Skeletal muscle tissue (tissue), 5 donors: ENCODE measurements at places on chromosomes 12 and 14. TPM values are rescaled to one million over a fixed set of nuclear protein-coding genes. Genes with fewer than 3 reads are reported as not detected.

The RERGL gene
- total RNA-seq = 1.0 TPM

The CCDC60 gene
- total RNA-seq = not detected

The TAS2R31 gene
- total RNA-seq = 8.9 TPM

The DAO gene
- total RNA-seq = not detected

The KLHDC2 gene
- 123 TPM for total RNA-seq

The OAS3 gene
- total RNA-seq = 6.3 TPM

The ERH gene
- total RNA-seq = 75.7 TPM

The SLC25A29 gene
- total RNA-seq = 30.8 TPM

The BDKRB1 gene
- total RNA-seq = not detected

The LRFN5 gene
- 12.0 TPM for total RNA-seq

The ARF3 gene
- 19.8 TPM for total RNA-seq
